ENCODE measurements at places on chromosomes 11 and 22.

DNA sequence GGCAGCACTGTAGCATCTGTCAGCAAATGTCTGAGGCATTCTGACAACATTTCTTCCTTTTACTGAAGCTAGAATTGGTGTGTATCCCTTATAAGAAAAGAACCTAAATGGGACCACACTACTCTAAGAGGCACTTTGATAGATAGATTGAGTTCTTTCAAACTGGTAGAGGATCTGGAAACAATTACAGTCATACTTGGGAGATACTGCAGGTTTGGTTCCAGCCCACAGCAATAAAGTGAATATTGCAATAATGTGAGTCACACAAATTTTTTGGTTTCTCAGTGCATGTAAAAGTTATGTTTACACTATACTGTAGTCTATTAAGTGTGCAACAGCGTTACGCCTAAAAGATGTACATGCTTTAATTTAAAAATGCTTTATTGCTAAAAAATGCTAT, 96.9 kb downstream of the SBF2 start:
- no peak for DNase-seq

GRCh38 chr22:30413001-30413400, 12.6 kb upstream of the MTFP1 start:
- DNase-seq: no peak

DNA sequence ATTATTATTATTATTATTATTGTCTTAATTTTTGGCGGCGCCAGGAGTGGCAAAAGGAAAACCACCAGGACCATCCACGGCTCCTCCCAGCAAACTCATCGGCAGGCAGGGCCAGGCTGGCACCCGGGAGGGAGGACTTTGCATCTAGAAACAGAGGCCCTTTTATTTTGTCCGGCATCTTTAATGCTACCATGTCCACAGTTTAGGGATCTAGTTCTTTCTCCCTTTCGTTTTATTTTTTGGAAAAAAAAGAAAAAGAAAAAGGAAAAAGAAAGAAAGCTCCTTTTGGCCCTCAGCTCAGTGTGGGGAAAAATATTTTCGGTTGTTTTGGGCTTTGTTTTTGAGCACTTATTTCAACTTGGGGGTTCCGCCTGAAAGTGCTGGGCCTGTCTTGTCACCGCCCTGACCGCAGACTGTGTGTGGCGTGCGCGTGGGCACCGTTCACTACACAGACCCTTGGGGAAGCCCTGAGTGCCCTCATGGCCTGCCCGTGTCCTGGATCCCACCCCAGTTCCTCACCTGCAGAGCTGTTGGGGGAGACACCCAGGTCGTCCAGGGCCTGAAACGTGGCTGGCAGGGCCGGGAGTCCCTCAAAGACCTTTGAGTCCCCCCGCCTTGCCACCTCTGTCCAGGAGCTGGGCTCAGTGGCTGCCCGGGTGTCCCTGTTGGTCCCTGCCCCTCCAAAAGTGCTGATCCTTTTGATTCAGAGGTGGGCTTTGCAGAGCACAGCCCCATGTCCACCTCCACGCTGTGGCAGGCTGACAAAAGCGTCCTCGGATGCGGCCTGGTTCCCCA, 69.1 kb upstream of the PPARA start:
- DNase-seq: no peak

DNA sequence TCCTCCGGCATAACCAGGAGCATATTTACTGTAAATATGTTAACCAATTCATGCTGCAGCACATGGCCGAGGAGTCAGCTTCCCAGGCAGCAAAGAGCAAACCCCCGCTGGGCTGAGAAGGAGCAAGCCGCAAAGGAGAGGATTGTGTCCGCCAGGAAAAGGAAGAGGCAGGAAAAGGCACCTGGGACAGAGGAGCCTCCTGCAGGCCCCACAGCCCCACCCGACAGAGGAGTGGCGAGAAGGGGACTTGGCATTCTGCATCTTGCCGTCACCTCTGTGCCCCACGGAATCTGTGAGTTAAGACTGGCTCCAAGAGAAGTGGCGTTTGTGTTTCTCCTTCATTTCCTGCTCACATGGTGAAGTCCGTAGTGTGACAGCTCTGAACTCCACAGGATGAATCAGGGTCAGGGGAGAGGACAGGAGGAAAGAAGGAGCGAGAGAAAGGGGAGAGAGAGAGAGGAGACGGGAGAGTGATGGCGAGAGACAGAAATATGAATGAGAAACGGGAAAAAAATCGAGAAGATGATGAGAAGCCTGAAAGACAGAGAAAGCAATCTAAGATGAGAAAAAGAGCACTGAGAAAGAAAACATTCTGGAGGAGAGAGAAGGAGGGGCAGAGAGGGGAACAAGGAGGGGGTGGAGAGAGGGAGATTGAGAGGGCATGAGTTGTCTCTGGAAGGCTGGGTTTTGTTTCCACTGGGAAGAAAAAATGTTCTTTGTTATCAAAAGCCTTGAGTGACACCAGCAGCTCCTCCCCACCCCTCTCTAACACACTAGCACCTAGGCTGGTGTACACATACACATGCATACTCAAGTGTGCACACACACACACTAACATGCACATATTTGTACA, 489.6 kb downstream of the MN1 start:
- DNase-seq: no peak

GRCh38 chr22:38760477-38761201, 4.8 kb upstream of the SUN2 start:
- DNase-seq: no peak

- DNase-seq: no peak
These were observed 238.1 kb downstream of the SWAP70 start for GRCh38 chr11:9901943-9902342.

GRCh38 chr22:20517841-20518592, 10.6 kb downstream of the MED15 start:
- DNase-seq: no peak

DNA sequence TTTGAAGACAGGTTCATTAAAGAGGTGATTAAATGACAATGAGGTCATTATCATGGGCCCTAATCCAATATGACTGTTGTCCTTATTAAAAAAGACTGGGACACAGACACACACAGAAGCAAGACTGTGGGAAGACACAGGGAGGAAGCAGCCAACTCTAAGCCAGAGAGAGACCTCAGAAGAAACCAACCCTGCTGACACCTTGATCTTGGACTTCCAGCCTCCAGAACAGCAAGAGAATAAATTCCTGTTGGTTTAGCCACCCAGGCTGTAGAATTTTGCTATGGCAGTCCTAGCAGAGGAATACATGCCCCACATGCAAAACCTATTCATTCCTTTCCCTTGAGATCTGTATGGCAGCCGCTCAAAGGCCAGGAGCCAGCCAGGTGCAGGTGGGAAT, 35.6 kb upstream of the CACNG2 start:
- no peak for DNase-seq

DNA sequence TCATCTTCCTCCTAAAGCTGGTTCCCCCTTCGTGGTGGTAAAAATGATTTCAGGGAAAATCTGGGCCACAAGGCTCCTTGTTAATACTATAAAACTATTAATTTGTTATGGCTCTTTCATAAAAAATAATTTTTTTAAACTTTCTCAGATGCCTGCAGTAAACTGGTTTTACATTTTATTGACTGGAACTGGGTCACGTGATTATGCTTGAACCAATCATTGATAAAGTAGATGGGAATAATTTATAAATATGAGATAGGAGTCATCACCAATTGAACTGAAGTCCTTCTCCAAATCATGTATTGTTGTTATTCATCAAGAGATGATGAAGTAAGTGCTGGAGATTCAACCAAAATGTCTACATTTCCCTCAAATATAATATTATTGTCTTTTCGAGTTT, 138.4 kb downstream of the SLC17A6 start:
- no peak for DNase-seq

DNA sequence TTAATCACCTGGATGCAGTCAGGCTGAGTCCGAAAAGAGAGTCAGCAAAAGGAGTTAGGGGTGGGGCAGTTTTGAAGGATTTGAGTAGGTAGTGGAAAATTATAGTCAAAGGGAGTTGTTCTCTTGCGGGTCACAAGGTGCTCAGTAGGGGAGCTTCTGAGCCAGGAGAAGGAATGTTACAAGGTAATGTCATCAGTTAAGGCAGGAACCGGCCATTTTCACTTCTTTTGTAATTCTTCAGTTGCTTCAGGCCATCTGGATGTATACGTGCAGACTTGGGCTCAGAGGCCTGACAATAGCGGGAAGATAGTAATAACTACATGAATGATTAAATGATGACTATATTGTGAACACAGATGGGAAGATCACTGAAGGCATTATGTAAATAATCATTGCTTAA, 6.2 kb downstream of the SC5D start:
- DNase-seq: no peak

DNA sequence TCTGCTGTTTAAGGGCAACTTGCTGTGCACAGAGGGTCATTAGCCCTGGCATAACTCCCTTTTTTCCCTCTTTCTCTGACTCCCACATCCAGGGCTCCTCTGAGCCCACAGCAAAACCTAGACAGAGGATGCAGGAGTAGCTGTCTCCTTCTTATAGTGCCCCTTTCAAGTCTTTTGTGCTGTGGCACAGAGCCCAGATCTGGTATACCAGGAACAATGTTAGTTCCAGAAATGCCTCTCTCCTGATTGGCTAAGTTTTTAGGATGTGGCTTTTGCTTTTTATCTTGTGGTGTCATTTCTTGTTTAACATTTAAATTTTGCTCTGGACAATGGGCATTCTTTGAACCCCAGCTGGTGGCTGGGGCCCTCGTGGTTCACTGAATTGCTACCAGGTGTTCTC, 25.6 kb upstream of the RRM1 start:
- DNase-seq: no peak

- no peak for DNase-seq
These were observed 44.7 kb upstream of the SEPTIN5 start for GRCh38 chr22:19669570-19669969.

DNA sequence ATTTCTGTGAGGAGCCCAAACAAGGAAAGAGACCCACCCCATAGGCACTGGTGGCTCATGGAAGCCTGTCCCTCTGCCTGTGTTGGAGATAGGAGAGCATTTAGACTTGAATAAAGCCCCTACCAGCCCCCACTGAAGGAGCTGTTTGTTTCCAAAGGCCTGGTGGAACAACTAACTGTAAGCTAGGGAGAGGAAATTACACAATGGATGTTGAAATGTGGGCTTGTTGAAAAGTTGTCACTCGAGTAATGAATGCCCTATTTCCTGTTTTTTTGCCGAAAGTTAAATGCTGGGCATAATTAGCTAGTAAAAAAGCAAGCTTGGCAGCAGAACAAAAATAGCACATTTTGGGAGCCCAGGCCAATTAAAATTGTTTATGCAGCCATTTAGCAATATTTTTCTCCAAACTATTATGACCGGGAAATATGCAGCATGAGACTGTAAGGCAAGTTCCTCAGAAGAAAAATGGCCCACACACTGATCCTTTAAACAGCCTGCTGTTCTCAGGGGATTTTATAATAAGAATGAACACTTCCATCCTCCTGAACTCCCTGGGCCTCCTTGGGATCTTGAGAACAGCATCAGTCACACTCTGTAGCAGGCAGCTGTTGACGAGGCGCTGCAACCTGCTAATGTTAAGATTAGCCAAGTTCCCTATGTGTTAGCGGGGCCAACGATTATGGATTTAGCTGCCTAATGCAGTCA, 38.6 kb upstream of the LMO2 start:
- no peak for DNase-seq

DNA sequence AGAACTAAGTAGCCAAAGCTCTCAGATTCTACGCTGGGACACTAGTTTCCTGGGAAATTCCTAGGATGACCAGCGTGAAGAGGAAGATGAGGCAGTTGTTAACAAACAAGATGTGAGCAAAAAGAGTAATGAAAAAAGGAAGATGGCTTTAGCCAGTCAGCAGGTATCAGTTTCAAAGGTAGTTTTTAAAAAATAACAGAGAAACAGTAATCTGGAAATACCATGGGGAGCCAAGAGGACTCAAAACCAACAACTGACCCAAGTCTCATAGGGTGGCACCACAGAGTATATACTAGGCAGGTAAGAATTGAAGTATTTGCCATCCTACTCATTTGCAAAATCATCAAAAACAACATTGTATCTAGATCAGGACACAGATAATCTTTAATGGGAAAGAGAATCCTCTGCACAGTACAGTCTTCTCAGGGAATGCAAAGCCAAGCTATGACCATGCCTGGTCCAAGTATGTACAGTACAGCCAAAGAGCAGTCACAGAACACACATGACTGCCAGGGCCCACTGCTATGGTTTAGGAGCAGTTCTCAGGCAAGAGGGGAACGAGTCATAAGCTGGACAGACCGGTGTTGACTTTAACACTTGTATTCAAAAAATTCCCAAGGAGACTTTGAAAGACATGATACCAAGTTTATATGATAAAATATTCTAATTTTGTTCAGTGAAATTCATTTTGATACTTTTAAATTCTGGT, 20.6 kb downstream of the MSANTD4 start:
- no peak for DNase-seq

- DNase-seq: no peak
These were observed 3.0 kb downstream of the PLCB3 start for GRCh38 chr11:64254326-64254725.

DNA sequence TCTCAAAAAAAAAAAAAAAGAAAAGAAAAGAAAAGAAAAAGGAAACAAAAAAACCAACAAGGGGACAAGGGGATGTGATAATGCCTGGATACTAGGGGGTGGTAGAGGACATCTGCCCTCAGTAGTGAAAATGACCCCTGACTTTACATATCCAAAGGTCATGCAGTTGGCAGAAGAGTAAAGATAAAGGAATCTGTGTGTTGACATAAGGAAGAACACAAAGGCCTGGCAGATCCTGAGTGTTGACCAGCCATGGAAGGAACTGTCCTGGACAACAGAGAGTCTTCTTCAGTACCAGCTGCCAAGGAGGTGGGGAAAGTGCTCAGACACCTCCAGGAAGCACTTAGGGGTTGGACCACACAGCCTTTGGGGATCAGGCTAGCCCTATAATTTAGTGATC, 12.6 kb downstream of the SLC43A1 start:
- DNase-seq: no peak

DNA sequence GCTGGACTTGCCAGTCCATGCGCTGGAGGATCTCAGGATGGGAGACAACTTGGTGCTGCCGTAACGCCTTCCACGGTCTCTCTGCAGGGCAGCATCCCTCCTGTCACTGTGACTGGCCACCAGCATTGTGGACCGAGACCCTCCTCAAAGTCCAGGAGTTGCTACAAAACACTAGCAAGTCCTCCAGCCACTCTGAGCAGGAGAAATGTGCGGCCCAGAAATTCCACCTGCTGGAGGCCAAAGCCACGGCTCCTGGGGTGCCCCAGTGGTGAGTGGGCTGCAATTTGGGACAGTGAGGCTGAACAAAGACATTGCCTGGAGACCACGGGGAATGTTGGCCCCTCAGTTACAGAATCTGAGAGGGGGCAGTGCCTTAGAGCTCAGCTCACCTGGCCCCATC, 6.9 kb upstream of the DSCAML1 start:
- DNase-seq: no peak

DNA sequence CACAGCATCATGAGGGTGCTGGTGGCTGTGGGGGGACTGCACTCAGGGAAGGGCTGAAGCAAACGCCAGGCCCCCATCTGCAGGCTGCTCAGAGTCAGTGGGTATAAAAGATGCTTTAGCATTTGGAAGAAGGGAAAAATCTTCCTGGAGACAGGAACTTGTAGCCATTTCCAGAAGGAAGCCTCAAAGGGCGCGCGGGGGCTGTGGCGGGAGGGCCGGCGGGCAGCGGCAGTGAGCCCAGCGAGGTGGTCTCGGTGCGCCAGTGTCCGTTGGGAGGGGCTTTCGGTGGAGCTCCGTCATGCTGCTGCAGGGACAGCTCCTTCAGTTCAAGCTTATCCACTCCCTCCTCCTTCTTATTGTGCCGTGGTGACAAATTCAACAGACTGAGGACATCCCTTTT, 63.0 kb upstream of the PITPNB start:
- DNase-seq: no peak

All from activated naive CD4-positive, alpha-beta T cell (primary cell).